ENCODE measurements at places on chromosomes 16 and 17.

GRCh38 chr17:18278867-18279266, 18.4 kb downstream of the MIEF2 start:
- DNase-seq, result peak; percentile 55

DNA sequence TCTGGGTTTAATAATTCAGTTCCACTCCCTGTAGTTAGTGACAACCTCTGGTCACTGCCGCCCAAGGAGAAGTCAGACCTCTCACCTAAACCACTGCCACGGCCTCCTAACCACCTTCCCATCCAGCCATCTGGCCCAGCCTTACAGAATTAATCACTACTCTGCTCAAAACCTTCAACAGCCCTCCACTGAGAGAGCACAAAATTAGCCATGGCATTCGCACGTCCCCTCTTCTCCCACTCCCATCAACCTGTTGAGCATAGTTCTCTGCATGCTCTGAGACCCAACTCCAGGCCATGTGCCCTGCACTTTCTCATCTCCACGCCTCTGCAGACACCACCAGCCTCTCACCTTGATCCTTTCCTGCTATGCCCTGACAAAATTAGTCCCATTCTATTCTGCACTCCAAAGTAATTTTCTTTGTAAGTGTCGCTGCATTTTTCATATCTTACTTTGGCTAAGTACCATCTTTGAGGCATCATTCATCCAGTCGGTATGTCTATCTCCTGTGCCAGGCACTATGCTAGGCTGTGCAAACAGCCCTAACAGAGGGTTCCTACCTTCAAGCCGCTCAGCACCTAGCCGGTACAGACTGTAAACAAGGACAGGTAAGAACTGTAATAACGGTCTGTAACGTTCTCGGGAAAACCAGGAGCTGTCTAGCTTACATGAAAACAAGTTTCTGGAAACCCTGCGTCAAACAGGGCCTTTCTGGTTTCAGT, 963 bp downstream of the COPRS start:
- DNase-seq, result no peak

DNA sequence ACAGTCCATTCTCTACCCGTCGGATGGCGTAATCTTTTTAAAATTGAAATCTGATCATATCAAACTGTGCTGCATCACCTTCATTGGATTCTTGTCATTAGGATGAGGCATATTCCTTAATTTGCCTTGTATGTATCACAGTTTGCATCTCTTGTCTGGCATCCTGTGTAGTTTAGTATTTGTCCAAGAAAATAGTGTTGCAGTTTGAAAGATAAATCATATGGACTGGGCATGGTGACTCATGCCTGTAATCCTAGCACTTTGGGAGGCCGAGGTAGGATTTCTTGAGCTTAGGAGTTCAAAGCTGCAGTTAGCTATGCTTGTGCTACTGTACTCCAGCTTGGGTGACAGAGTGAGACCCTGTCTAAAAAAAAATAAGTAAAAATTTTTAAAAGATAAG, 5.8 kb upstream of the RSL1D1 start:
- DNase-seq, result peak; percentile 22

DNA sequence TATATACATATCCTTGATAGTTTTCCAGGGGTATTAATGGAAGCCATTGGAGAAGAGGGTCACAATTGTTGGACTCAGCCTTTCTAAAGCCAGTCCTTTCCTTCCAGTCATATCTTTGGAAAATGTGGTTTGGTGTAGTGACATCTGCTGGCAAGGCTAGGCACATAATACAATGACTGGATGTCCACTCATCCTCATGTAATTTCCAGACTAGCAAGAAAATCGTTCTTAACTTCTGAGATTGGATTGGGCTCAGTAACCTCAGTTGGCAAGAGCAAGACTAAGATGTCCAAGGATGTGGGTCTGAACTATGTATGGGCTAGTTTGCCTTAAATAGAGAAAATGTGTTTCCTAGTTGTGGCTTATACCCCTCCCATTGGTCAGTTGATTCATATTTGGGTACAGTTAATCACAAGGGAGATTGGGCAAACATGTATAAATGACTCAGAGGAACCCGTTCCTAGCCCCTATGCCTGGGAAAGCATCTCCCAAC, 8.7 kb upstream of the KAT7 start:
- peak; percentile 67 for DNase-seq

- DNase-seq, result no peak
Observed at GRCh38 chr16:20610211-20610891, 34.2 kb upstream of the ACSM2B start.

DNA sequence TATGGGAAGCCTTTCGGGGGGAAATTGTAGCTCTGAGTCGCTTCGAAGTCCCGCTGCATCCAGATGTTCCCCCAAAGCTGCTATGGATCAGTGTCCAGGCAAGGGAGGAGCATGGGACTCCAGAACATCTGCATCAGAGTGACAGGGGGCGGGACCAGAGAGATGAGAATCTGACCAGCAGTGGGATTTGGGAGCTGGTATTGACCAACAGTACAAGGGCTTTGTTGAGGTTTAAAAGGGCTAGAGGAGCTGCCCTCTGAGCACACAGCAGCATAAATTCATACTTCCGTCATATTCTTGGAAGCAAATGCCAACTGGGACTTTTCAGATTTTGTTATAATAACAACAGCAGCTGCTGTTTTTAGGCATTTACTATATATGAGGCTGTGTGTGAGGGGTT, 10.6 kb downstream of the RBFOX1 start:
- no peak for DNase-seq
